ENCODE measurements at places on chromosomes 5 and 9.

DNA sequence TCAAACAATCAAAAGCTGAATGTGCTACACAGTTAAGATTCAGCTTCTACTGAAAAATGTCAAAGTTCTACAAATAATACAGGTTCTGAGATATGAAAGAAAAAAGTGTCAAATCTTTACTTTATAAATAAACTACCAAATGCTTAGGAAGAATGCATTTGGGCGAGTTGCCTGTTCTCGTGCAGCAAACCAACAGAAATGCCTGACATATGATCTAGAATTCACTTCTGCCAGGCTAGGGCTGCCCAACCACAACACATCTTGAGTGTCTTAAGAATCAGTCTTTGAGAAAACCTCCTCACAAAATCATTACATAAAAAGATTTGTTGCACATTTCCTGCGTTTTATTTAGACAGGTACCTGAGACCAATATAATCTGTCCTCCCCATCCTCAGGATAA lies 42.2 kb downstream of the ANKH start:
- DNase-seq = no peak

DNA sequence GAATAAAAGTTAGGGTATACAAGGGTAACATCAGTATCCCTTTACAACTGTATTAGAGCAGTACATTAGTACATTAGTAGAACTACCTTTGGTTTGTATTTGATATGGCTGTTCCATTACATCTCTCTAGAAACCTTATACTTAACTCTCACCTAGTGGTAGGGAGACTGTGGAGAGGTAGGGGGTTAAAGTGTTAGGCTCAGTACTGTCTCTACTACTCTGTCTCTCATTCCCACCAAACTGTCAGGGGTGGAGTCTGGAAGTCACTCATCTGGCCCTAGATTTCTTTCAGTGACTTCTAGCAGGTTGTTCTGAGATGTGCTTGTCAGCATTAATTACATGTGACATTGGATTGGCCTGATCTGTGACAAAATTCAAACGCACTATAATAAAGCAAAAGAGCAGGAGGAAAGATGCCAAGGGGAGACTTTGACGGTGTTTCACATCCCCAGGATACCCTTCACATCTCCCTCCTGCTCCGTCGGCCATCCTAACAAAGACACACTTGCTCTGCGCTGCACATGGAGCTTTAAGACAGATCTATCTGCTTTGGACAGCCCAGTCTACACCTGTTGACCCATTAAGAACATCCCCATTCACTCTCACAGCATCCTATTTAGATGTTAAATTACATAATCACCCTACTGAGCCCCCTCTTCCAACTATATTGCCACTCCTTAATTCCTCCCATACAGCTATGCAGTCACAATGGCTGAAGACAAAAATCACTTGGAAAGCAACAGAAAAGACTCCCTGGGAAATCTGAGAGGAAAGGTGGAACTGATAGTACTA lies 1043.0 kb upstream of the DMAC1 start:
- no peak for DNase-seq

- no peak for DNase-seq
Measured at GRCh38 chr9:14168381-14168780, 145.6 kb downstream of the NFIB start.

DNA sequence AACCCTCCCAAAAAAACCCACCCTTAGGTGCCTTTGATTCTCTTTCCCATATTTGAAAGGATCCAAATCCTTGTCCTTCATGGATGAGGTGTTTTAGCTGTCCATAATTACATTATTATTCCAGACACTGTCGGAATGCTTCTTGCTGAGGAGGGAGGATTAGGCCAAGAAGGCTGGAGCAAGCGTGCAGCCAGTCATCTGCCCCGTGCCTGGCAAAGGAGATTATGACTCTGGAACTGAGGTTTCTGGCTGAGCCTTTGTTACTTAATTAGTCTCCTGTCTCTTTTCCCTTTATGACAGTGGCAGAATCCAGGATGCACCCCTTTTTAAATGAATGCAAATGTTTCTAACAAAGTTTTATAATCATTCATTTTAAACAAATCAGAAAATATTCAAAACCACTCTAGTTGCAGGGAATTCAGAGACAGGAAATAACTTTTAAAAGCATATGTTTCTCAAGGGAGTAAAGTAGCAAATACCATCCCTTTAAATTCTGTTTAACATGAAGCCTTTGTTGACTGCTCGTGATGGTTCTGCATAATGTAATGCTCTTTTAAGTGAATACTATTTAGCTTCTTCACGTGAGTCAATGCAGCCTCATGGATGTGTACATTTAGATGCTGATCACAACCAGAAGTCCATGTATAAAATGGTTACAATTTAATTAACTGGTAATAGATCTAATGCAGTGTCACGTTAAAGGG lies 69.8 kb downstream of the GALNT10 start:
- DNase-seq = no peak

GRCh38 chr5:16806711-16807546 lies 129.2 kb downstream of the MYO10 start:
- no peak for DNase-seq

DNA sequence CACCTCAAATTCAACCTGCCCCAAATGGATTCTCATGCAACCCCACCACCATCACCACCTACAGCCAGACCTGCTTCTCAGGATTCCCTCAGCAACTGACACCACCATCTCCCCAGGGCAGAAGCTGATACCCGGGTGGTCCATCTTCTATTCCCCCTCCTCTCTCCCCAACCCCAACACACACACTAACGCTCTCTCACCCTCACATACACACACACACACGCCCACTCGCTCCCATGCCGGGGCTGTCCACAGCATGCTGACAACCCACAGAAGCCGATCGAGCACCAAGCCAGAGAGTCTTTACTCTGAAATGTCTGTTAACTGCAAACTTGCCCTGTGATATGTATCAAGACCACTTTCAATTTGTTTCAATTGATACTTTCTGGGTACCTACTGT lies 28.4 kb downstream of the B4GALT1 start:
- DNase-seq = no peak

- DNase-seq = no peak
Measured at GRCh38 chr5:4011943-4012342, 416.3 kb downstream of the IRX1 start.

DNA sequence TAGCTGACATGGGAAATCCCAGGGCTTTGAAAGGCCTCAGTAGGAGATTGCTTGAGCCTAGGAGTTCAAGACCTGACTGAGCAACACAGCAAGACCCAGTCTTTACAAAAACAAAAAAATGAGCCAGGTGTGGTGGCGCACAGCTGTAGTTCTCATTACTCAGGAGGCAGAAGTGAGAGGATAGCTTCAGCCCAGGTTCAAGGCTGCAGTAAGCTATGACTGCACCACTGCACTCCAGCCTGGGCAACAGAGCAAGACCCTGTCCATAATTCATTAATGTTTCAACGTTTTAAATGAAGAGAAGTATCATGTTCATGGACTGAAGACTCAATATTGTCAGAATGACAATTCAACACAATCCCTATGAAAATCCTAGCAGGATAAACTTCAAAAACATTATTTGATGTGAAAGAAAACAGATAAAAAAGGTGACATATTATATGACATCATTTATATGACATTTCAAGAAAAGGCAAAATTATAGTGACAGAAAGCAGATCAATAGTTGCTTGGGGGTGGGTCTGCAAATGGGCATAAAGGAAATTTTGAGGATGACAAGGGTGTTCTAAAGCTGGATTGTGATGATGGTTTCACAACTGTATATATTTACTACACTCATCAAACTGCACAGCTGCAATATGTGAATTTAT lies 3.7 kb downstream of the KIF3A start:
- no peak for DNase-seq

DNA sequence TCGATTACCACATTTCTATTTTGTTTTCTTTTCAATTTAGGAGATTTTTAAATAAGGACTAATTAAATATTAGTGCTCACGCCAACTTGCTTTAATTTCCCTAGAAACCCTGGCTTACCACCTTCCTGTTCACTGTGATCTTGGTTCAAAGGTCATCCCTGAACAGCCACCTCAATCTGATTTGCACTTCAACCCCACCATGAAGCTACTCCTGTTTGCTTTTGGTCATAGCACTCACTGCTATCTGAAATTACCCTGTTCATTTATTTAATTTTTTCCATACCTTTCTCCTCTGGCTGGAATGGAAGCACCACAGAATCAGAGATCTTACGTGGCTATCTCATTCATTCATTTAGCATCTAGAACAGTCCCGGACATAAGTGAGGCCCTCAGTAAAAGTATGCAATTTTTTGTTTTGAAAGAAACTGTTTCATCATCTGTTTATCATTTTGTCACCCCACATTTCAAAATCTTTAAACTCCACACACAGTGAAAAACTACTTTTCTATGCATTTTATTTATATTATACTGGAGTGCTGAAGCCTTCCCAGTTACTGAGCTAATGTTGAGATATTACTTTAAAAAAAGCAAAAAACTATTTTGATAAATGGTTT lies 17.2 kb upstream of the ADAMTSL1 start:
- DNase-seq = no peak

- no peak for DNase-seq
Measured at GRCh38 chr5:178271726-178272479, 39.3 kb upstream of the PHYKPL start.

GRCh38 chr9:82526577-82526976 lies 536.4 kb downstream of the RASEF start:
- DNase-seq = no peak

Measured in CD4-positive, alpha-beta T cell treated with Interleukin-12 subunit alpha and Interleukin-12 subunit beta, for 1 hour (primary cell).